Stimulated activated CD4-positive, alpha-beta T cell treated with anti-CD3 and anti-CD28 coated beads, Interleukin-15, amount 100 ng/mL, for 48 hours (primary cell): ENCODE measurements at places on chromosomes 1 and 21.

DNA sequence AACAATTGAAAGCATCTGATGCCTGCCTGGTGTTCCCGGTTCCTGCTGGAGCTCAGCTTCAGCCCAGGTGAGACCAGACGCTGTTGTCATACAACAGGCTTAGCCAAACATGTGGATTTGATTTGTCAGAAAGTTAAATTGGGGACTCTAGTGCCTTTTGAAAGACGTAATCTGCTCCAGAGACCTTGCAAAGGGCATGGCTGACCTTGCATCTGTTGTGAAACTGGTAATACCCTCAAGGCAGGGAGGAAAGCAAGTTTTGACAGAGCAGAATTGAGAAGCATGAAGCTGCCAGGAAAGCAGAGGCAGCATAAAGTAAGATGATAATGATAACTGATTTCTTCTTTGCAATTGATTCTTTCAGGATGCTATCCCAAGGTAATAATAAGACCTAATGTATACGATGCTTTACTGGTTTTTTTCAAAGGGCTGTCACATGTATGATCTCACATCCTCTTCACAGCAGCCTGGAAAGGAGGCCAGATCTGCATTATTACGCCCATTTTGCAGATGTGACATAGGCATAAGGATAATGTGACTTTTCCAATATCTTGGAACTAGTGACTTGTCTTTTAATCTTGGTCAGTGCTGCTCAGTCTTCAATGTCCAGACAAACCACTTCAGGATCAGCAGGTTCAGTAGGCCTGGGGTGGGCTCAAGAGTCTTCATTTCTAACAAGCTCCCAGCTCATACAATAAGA, 24.7 kb upstream of the CNN3 start:
- DNase-seq: no peak

DNA sequence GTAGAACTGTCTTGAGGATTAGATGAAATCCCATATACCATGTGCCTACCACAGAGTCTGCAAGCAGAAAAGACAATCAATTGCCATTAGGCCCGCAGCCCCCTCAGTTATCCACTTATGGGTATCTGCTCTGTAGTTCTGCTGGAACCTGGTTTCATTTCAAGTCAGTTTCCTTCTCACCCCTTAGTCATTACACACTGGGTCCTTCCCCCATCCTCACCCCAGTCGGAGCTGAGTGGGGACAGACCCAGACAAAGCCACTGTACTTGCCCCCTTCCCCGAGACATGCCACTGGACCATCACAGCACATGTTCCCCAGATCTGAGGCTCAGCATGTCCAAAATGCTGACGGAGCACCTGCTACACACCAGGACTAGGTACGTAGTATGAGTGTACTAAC, 21.2 kb downstream of the PGLYRP3 start:
- DNase-seq: no peak

DNA sequence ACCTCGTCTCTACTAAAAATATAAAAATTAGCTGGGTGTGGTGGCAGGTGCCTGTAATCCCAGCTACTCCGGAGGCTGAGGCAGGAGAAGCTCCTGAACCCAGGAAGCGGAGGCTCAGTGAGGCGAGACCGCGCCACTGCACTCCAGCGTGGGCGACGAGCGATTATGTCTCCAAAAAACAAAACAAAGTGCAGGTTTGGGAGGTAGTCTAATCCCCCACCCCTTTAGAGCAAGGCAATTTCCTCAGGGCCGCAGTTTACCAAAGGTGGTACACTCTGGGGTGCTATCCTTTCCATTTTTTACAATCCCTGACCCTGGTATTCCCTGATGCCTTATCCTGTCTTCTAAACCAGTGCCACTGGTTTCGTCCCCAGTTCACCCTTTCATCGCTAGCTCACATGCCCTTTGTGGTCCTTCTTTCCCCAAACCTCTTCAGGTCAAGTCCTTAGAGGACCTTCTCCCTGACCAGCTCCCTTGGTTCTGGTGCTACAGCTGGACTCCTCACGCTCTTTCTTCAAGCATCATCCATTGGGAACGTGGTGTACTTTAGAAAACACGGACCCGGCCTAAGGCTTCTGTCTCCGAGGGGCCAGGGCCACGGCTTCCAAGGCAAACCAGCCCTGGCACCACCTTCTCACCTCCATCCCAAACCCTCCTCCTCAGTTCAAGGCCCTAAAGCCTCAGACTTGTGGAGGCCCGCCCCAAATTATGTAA, 873 bp downstream of the IFT25 start:
- no peak for DNase-seq

DNA sequence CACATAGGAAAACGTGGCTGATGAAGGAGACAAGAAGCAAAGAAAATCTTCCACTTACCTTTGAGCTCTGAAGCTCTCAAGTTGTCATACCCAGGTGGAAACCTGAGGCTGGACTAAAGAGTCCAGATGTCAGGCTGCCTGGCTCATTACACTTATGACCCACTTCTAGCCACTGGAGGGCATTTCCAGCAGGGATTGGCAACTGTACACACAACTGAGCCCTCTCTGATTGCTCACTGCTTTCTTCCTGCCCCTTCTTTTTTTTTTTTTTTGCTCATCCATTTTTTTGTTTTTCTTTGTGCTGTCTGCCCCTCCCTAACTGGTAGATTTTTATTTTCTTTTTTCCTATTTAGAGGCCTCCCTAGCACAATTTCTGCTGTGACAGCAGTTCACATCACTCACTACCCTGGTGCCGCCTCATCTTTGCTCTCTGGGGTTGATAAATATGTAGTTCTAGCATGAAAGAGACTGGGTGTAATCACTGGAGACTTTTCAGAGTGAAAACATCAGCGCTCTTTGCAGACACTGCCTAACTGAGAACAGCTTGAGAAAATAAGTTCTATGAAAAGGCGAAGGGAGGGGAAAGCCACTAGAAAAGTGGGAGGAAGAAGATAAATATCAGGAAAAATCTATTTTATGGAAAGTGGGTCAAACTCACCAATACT, 334.5 kb downstream of the NUF2 start:
- no peak for DNase-seq

GRCh38 chr1:91166106-91166712, 144.4 kb upstream of the ZNF644 start:
- no peak for DNase-seq

- DNase-seq: no peak
Observed at GRCh38 chr1:217364220-217364619, 266.7 kb downstream of the GPATCH2 start.

- DNase-seq: no peak
Observed at GRCh38 chr21:26432410-26432809, 140.7 kb downstream of the CYYR1 start.

GRCh38 chr1:175208773-175209492, 16.4 kb upstream of the KIAA0040 start:
- DNase-seq: no peak

DNA sequence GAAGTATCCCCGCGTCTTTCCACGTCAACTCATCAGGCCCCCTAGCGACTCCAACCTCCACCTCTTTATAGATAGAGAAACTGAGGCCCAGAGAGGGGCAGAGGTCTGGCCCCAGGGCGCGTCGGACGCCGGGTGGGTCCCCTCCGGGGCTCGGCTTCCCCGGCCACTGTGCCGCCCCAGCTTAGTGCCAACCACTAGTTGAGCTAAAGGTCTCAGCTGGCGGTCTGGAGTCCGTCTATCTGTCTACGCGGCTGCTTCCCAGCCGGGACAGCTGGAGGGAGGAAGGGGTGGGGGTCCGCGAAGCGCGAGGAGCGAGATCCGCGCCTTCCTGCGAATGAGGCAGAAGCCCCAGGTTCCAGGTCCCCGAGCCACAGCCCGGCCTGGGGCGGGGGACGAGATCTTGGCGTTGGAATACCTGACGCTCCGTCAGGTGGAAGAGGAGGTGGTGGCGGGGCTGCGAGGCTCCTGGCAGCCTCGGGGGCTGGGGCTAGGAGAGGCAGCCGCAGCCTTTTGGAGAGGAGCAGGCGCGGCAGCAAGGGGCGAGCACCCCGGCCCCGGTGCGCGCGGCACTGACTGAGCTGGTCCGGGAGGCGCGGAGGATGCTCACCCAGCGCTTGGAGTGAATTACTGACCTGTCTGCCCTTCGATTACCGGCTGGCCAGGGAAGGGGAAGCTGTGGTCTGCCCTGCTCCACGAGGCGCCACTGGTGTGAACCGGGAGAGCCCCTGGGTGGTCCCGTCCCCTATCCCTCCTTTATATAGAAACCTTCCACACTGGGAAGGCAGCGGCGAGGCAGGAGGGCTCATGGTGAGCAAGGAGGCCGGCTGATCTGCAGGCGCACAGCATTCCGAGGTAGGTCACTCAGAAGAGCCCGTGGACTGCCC, 937 bp downstream of the PODN start:
- DNase-seq: no peak

- DNase-seq: no peak
Observed at GRCh38 chr1:54952950-54953718, 27.3 kb upstream of the TMEM61 start.

- DNase-seq: no peak
Observed at GRCh38 chr1:41906943-41907342, 11.8 kb downstream of the HIVEP3 start.

DNA sequence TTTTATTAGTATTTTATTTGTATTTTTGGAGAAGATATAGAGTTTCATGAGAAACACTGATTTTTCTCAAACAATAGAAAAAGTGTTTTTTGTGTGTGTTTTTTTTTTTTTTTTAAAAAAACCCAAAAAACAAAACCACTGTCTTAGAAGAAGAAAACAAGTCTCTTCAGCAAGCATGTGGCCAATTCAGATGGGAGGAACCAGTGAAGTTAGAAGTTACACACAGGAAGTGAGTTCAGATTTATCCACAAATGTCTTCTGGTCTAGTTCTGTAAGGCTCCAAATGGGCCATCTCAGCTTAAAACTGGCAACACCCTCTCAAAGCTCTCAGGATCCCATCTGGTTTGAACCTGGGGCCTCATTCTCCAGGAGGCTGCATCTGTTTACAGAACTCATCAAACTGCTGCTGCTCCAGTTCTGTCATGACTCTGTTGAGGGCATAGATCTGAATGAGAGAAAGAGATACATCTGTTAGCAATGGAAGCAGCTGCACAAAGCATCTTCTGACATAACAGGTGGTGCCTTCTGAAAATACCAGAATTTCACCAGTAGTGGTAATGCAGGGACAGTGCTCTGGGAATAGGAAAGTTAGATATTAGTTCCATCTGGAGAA, 9.8 kb upstream of the ERMAP start:
- no peak for DNase-seq

DNA sequence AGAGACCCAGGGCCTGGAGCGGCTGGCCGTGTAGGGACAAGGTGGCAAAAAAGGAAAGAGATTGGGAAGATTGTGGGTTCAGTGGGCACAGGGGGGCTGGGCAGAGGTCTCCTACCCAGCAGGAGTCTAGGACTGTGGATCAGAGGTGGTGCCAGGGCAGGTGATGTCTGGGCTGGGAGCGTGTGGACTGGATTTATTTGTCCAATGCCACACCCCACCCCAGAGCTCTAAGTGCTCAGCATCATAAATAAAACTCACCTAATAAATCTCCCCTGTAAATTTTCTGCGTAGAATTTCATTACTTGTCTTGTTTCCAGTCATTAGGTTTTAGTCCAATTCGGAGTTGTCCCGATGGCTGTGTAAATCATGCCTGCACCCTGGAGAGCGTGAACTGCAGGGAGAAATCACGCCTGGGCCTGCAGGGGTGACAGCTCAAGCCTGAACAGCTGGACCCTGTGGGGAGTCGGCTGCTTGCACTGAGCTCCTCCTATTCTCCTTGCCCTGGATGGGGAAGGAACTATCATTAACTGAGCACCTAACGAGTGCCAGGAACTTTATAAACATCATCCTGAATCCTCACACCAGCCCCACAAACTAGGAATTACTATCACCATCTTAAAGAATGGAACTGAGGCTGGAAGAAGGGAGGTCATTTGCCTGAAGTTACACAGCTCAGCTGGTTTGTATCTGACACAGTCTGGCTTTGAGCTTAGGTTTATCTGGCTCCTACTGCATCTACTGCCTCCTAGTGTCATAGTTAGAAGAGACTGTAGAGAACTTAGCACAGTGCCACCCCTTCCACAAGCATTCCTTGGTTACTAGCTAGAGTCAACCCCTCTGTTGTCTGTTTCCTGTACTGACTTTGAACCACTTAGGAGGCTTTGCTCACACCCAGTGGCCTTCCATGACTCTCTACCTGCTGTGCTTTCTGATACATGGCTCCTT, 25.0 kb upstream of the POU3F1 start:
- DNase-seq: no peak

DNA sequence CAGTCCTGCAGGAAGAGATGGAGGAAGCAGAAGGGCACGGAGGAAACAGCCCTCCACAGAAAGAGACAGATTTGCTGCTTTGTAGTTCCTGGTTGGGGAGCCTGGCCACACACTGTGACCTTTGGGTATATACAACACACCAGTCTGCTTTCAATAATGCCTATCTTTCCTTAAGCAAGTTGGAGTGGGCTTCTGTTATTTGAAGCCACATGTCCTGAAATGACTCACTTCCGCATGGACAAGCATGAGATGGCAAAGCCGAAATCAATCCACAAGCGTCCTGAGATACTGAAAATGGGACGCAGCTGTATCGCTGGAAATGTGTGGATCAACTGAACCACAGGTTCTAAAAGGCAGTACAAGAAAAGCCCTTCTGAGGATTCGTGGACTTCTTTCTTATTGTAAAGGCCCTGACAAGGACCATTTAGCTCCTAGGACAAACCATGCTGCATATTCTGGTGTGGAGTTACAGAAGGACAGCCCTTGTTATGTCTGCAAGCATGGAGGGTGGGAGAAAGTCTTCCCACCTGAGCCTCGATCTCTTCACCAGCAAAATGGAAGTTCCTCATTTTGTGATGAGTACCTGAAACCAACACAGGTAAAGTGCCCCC, 22.7 kb upstream of the FHAD1 start:
- no peak for DNase-seq

DNA sequence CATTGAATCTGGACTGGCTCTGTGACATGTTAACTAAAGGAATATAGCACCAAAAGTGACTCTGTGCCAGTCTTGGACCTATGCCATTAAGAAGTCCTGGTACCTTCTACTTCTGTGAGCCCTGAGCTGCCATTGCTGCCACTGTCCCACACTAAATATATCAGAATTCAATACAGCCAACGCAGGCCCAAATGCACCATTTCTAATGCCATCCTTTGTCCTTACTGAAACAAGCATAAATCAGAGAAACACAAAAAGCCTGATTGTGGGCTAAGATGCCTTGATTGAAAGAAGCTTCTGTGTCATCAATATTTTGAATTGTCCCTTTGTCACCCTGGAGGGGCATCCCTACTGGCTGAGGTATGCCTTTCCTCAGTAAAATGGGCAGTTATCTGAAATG, 66.9 kb upstream of the NEK2 start:
- DNase-seq: no peak

DNA sequence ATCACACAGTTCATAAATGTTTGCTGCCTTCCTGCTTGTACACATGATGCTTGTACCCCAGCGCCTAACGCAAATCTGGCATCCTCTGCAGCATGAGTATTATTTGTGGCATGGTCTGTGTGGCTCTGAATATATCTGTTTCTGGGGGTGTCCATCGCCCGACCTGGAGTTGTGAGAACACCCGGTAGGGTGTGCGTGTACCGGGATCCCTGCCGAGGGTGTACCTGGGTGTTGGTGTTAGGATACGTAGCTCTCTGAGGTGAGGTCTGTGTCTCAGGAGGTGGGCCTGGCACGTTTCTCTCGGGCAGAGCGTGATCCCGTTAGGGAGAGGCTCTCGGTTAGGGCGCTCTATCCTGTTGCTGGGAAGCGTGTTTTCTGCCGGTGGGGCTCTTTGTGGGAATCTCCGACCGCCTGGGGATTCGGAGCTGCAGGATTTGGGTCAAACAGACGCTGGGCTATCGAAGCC, 10.4 kb upstream of the CDC20 start:
- no peak for DNase-seq
